Pons (tissue), 1 donor: ENCODE measurements at places on chromosomes 2 and 18.

DNA sequence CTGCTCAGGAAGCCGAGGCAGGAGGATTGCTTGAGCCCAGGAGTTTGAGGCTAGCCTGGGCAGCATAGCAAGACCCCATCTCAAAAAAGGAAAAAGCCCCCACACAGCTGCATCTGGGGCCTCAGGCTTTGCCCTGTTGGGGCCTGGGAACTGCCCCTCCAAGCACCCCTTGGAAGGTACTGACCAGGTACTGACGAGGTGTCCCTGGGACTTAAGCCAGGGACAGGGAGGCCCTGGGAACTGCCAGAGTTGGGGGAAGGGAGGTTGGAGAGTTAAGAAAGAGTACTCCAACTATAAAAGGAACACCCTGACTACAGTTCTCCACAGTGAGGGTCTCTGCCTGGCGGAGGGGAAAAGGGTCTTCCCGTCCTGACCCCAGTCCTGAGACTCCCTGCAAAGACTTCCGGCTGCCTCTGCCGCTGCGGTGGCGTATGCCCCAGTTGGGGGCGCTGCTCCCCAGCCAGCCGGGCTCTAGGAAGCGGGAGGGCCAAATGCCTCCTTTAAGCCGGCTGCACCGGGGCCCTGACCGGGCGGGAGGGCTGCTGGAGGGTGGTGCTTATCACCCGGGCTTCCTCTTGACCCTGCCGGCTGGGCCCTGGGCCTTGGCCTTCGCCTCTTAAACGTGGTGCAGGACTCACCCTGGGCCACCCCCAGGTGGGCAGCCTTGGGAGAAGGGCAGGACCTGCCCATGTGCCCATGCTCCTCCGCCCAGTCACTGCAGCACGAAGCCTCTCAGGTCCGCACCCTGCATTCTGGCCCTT lies 12.8 kb downstream of the SLC30A3 start:
- peak; percentile 3 for DNase-seq

DNA sequence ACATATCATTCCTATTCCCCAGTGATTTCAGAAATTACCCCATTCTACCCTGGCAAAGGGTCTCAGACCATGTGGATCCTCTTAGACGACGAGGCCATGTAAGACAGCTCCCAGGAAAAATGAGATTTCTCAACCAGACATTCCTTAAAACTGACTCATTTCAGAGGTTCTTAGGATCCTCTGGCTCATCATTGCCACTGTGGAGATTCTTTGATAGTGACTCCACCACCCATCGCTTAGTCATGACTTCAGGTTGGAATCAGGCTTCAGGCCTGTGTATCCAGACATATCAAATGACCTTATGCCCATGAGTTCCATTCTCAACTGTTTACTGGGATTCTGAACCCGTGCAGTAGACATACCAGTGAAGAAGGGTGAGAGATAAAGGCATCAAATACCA lies 245.6 kb upstream of the TCF4 start:
- DNase-seq = no peak

DNA sequence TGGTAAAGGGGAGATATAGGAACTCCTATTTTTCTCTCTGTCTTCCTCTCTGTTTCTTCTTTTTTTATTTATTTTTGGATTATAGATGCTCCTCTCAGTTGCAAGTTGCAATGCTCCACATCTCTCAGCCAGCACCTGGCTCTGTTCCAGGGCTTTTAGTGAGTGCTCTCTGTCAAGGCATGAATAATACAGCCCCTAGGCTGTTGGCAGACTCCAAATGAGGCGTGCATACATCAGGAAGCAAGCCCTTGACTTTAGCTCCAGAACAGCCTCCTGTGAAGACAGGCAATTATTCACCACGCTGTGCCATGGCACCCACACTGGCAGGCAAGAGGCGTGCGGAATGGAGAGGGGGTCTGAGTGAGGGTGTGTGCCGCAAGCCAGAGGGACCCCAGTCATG lies 228.1 kb upstream of the PXDN start:
- DNase-seq = peak; percentile 83

DNA sequence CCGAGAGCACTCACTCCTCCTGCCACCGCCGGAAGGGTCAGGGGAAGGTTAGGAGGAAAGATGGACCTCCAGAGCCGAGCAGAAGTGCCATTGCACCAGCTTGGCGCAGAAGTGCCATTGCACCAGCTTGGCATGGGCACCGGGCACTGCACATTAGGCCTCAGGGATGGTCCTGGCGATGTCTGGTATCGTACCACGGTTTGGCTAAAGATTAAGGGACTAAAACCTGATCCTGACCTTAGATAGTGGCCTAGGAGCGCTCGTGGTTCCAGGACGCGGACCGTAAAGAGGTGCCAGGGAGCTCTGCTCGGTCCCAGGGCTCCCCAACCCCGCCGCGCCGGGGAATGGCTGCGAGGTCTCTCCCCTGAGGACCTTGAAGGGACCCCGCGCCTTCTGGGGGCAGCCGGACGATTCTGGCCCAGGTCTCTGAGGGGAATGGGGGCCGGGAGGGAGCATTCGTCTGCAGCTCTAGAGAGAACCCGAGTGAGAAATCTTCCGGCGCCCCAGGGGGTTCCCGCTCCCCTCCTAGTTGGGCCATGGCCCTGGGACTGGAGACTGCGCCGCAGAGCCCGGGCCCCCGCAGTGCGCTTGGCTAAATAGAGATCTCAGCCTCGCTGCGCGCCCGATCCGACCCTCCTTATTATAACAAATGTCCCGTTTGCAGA lies 1.8 kb downstream of the PAX8 start:
- no peak for DNase-seq

DNA sequence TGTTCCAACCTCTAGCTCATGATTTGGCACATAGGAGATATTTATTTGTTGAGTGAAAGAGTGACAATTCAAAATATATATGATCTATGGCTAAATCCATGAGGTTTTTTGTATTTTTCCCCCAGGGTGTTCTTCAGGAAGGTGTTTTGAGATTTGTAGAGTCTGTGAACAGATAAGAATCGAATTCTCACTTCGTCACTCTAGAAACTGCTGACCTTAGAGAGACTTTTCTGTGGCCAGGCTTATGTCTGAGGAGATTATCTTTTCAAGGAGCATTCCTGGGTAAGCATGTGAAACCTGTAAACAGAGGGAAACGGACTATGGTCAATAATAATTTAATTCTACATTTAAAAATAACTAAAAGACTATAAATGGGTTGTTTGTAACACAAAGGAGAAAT lies 849 bp upstream of the ITGB6 start:
- DNase-seq = no peak

- no peak for DNase-seq
Measured at GRCh38 chr2:60567919-60568768, 14.7 kb upstream of the BCL11A start.

- DNase-seq = no peak
Measured at GRCh38 chr2:113124984-113125855, 2.2 kb upstream of the IL1RN start.

GRCh38 chr2:203621981-203622515 lies 84.4 kb upstream of the CD28 start:
- no peak for DNase-seq

- DNase-seq = no peak
Measured at GRCh38 chr2:182949572-182950189, 83.2 kb upstream of the FRZB start.

- DNase-seq = no peak
Measured at GRCh38 chr2:164450278-164450677, 171.0 kb downstream of the GRB14 start.

DNA sequence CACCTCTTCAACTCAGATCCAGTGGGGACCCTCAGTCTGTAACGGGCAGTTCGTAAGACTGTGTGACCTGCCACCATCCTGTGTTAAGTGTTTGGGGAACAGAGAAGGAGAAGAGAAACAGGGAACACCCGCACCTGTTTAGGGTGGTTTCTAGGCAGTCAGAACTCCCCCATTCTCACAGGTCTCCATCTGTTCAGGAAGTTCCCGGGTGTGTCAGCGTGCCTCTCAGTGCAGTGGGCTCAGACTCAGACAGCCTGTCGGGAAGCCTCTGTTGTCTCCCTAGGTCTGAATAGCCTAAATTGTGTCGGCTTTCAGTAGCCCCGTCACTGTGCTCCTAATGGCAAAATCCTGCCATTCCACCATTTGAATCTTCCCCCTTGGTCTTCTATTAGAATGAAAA lies 256.6 kb downstream of the LOXHD1 start:
- no peak for DNase-seq

DNA sequence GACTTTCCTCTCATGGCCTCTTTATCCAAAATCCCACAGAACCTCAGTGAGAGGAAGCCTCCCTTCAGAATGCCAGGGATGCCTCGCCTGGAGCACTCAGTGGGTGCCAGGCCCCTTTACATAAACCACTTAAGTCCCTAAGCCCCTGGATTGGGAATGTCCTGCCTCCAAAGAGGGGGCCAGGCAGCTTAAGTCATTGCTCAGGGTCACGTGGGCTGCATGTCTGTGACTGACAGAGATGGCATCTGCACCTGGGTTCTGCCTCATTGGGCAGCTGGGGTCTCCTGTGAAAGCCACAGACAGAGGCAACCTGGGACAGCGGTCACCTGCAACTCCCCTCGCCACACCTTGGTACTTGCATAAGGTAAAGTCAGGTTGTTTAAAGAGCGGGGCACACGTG lies 93.5 kb downstream of the MYT1L start:
- DNase-seq = no peak

- no peak for DNase-seq
Measured at GRCh38 chr2:37400041-37400440, 55.6 kb downstream of the QPCT start.

DNA sequence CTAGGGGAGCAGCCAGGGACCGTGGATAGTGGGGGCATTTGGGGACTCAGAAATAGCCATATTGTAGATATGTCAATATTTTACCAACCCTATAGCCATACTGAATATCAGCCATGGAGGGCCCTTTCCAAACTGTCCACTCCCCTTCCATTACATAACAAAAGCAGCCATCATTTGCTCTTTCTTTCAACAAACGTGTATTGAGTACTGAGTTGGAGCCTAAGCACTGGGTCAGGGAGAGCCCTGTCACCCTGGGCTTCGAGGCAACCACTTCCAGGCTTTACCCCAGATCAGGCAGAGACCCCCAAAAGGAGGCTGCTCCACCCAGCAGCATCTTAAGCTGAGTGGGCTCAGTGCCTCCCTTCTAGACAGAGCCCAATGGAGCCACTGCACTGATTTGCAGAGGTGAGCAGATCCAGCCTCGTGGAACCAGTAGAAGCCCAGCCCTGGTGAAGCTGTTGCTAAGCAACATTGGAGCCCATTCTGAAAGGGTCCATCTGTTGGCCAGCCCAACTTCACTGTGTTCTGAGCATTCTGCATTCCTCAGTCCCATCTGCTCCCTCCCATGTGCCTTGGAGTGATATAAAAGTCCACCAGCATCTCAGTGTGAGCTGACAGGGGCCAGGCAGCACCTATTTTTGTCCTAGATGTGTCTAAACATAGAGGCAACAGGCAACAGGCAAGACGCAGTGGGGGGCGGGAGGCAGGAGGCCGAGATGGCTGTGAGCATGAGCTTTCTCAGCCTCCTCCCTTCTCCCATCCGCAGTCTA lies 112.1 kb downstream of the PLB1 start:
- no peak for DNase-seq

DNA sequence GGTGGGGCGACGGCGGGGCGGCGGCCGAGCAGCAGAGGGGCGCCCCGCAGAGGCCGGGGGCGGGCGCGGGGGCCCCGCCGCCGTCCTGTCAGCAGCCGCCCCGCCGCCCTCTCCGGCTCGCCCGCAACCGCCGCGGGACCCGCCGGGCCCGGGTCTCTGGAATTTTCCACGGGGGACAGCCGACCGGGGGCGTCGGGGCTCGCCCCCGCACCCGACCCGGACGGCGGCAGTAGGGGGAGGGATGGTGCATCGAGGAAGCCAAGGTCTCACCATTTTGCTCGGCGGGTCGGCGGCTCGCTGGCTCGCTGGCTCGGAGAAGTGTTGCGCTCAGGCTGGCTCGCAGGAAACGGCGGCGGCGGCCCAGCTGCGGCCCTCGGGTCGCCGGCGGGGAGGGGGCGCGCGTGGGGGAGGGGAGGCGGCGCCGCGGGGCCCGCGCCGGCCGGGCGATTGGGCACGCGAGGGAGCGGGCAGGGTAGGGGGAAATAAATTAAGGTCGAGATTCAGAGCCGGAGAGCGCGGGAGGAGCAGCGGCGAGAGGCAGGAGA lies 405 bp downstream of the PPP3R1 start:
- no peak for DNase-seq

DNA sequence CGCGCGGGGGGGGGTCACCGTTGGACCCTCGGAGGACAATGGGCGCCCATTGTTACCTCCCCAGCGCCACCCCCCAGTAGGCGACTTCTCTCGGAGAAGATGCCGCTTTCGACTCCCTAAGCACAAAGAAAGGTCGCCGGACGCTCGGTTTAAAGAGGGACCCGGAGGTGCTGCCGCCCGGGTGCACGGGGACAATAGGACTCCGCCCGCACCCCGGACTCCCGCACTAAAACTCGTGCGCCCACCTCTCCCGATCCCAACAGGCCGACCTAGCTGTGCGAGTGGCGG lies 318 bp upstream of the CDC42EP3 start:
- DNase-seq = no peak

- peak; percentile 17 for DNase-seq
Measured at GRCh38 chr2:188378371-188378950, 86.8 kb downstream of the GULP1 start.

DNA sequence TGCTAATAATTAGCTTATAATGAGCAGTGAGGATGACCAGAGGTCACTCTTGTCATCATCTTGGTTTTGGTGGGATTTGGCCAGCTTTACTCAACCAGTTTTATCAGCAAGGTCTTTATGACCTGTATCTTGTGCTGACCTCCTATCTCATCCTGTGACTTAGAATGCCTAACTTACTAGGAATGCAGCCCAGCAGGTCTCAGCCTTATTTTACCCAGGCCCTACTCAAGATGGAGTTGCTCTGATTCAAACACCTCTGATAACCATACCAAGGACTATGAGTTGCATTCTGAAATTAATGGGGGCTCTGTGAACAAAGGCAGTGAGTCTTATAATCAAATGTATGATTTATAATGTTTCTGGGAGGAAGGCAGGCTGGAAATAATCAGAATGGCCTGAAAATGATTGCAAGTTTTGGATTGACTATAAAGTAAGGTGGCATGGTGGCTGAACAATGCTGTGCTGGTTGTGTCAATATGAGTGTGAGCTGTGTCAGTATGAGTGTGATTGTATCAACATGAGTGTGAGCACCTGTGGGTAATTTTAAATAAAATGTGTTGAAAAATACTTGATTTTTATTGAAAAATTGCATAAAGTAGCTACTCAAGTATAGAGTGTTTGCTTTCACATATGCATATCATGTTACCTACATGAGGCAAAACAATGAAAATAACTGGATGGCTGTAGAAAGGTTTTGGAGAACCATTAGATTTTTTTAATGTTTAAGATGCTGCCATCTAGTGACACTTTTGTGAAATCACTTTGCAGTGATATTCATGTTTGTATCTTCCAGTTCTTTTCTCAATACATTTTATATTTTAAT lies 103.0 kb downstream of the KYNU start:
- DNase-seq = peak; percentile 34

DNA sequence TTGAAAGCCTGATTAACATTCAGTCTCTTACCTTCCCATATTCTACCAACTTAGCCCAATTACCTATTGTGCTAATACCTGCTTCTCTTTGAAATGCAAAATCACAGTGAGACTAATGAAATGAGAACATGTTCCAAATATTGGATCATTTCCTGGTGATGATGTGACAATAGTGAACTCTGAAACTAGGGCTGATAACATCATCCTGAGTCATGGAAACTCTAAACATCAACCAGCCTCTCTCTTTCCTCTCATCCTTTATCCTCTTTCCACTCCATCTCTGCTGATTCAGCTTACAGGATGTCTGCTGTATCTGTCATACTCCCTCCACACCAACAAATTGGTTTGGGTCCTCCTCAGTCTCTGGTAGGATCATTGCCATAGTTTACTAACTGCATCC lies 98.8 kb upstream of the NCKAP5 start:
- no peak for DNase-seq
